DMS53 (cell line): ENCODE measurements at places on chromosomes 16 and 17.

DNA sequence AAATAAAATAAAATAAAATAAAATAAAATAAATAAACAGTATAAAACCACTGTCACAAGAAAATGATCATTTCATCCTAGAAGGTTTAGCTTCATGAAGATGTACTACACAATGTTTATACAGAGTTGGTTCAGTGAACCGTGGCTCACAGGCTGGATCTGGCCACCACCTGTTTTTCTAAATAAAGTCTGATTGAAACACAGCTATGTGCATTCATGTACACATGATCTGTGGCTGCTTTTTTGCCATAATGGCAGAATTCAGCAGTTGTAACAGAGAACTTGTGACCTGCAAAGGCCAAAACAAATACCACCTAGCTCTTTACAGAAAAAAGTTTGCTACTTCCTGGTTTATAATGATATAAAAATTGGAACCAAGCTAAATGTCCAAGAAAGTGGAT, 12.6 kb upstream of the RPRML start:
- peak; percentile 68 for DNase-seq

DNA sequence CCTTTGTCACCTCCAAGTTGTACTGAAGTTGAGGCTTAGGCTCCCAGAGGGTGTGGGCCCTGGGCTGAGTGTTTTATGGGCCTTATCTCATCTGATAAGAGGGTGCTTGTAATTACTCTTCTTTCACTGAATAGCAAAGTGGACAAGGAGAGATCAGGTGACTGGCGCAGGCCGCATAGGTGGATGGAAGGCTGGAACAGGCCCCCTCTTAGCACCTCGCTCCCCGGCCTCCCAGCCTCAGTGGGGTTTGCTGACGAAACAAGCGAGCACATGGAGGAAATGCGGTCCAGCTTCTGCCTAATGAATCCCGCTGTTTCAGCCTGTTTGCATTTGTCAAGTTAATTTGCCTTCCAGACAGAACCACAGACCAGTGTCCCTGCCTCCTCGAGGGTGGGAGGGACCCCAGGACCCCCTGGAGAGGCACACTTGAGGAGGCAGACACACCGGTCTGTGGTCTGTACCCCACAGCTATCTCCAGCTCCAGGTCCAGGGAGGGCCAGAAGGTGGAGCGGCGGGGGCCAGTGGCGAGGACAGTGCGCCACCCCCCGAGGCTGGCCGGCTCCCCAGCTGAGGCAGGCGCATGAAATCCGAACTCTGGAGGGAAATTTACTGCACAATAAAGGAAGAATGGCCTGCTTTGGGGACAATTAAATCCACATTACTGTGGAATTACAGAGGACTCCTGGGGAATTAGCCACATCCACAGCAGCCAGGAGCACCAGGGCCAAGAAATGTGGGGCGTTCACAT, 123.4 kb downstream of the NTN1 start:
- DNase-seq, result no peak

DNA sequence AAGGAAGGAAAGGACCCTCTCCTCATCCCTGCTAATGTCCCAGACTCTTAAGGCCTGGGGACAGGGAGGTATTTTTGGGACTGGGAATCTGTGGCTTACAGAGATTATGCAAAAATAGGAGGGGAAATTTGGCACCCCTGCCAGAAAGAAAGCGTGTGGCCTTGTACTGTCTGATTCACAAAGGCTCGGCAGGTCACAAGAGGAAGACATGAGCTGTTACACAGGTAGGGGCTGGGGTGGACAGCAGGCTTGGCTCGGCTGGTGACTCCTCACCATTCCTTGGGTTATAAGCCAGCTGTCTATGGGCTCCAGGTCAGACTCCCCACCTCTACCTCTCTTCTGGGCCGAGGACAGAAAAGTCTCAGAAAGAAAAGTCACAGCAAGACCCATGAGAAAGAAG, 20.7 kb upstream of the SREBF1 start:
- no peak for DNase-seq

DNA sequence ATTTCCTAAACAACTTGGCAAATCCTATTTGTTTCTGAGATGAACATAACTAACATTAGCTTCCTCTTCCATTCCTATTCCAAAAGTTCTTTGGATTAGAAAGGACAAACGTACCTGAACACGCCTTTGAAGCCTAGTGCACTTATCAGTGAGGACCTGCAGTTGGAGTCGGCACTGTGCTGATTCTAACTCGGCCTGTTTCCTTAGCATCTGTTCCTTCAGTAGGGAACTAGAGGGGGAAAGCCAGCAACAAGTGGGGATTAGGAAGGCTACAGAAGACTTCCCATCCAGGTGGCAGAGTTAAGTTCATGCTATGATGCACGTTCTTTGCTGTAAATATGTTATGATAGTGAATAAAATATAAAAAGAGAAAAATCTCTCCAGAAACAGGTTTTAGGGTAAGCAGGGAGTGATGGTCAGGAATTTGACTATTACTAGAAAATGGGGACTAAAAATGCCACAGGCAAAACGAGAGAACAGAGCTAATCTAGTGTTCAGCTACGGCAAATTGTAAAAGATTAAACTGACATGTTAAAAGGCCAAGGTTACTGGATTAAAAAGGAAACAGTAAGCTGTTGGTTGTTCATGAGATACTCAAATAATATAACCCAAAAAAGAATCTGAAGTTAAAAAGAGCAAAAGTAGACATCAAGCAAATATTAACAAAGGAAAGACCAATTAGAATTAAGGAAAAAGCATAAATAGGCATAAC, 28.8 kb downstream of the RFWD3 start:
- DNase-seq, result no peak

DNA sequence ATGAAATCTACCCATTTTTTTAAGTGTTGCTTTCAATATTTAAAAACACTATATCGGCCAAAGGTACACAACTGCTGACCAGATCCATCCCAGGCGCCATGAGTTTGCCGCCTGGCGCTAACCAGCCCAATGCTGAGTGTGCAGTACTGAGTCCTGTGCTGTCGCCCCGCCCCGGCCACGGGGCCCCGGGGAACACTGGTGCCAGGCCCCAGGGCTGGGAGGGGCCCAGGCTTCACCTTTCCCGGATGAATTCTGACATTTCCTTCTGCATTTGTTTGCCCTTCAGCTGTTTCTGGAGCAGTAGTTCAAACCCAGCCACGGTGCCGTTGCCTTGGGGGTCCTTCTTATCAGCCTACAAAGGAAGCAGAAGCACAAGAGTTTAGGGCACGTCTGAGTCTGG, 37.8 kb upstream of the RCVRN start:
- no peak for DNase-seq

DNA sequence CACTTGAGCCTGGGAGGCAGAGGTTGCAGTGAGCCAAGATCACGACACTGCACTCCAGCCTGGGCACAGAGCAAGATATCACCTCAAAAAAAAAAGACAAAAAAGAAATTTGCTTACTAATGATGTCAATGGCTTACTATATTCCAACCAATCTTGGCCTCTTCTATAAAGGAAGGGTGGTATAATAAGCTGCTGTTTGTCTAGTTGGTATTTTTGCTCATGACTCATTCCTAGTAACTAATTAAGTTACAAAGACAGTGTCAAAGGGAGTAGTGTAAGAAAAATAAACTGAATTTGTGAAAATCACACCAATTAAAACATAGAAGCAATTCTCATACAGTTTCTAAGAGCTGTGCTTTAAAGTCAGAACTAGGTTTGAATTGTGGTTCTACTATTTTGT, 82.5 kb downstream of the NLK start:
- DNase-seq, result peak; percentile 36

GRCh38 chr17:65037157-65037556, 19.4 kb downstream of the GNA13 start:
- no peak for DNase-seq

DNA sequence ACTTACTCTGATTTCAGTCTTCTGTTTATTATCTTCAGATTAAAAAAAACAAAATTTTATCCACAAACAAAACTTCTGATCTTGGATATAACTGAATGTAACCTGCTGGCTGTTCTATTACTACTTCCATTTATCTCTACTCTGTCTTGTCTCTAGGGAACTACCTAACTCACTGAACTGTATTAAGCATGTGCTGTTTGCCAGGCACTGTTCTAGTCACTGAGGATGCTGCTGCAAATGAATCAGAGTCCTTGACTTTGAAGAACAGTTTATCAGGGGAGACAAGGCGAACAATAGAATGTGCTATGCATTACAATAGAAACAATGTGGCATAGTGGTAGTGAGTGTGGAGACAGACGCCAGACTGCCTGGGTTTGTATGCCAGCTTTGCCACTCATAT, 2.3 kb upstream of the ANKRD40 start:
- no peak for DNase-seq

DNA sequence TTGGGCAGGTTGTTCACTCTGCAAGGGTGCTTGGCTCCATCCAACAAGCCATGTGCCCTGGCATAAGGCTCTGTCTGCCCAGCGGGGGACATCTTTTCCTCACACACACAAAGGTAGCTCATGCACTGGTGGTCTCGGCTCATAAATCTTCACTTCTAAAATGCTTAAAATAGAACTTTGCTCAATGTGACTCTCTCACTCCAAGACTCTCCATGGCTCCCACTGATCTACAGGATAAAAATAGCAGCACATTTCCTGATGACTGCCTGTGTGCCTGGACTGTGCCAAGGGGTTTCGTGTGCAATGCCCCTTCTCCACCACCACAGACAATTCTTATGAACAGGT, 15.1 kb upstream of the CIBAR2 start:
- DNase-seq, result no peak

DNA sequence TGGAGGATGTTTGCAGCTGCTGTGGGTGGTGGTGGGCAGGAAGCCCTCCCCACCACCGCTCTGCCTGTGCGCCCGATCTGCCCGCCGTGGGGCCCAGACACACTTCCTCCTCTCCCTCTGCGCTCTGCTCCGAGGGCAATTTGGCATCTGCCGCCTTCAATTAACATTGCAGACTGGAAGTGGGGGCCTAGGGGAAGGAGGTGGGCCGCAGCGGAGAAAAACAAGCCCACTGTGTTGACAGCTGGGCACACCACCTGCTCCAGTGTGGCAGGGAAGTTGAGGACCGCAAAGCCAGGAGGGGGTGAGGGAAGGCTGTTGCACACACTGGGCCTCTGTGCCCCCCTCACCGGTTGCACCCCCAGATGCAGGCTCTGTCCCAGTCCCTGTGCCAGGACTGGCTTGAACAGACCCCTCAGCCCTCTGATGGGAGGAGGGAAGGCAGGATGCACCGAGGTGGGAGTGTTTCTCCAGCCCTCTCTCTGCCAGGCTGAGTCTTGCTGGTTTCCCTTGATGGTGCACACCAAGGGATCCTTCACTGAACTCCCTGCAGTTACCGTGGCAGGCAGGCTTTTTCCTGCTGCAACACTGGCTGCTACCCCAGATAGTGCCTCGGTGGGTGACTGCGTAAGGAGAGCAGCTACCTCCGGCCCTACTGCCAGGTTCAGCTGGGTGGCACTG, 72.8 kb upstream of the MED9 start:
- DNase-seq, result peak; percentile 58

DNA sequence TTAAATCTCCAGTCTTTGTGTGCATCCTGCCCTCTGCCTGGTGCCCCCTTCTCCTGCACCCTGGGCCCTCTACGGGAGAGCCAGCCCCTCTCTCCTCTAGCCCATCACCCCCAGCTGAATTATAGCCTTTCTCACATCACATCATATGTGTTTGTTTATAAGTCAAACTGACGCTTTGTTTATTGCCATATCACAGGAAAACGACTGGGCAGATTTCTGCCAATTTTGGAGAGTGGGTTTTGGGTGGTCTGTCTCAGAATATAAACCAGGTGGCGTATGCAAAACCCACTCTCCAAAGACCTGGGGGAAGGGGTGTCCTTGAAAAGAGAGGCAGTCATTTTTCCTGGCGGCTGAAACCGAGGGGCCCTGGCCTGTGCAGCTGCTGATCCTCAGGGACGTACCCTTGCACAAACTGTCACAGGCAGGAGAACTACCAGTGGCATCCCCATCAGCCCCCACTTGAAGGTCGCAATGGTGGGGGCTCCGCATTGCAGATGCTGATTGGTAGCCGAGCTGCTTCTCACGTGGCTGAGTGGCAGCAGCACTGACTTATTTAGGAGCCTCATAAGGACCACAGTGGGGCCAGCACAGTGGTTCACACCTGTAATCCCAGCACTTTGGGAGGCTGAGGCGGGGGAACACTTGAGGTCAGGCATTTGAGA, 34.8 kb upstream of the CDC42EP4 start:
- DNase-seq, result no peak

DNA sequence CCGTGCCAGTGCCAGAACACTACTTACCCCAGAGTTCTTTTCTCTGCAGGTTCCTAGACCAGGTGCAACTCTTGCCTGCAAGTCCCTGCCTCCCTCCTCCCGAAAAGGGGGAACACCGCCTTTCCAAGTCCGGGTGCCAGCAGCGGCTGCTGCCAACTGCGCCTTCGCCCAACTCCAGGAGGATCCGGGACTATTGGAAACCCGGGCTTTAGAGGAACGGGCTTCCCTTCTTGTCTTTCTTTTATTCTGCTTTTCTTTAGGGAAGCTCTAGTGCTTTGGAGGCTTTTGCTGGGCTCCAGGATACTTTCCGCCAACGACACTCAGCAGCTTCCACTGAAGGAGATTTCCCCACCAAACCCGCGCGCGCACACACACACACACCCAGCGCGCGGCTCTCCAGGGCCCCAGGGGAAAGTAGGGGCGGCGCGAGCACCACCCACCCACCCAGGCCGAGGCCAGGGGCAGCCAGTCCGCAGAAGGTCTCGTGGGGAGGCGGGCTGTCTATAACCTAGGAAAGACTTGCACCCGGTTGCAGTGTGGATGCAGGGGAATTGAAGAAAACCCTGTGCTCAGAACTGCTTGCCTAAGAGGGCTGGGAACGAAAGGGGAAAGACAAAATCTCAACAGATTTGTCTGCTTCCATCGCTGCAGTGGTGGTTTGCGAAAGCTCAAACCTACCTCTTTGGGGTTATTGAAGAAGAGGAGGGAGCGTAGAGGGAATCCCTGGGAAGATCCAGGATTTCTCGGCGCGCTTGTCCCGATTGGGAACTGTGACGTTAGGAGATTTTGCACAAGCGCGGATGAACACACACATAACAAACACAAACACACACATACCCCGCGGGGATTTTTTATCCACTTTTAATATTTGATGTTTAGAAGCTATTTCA, 977 bp upstream of the CA10 start:
- DNase-seq, result peak; percentile 74

DNA sequence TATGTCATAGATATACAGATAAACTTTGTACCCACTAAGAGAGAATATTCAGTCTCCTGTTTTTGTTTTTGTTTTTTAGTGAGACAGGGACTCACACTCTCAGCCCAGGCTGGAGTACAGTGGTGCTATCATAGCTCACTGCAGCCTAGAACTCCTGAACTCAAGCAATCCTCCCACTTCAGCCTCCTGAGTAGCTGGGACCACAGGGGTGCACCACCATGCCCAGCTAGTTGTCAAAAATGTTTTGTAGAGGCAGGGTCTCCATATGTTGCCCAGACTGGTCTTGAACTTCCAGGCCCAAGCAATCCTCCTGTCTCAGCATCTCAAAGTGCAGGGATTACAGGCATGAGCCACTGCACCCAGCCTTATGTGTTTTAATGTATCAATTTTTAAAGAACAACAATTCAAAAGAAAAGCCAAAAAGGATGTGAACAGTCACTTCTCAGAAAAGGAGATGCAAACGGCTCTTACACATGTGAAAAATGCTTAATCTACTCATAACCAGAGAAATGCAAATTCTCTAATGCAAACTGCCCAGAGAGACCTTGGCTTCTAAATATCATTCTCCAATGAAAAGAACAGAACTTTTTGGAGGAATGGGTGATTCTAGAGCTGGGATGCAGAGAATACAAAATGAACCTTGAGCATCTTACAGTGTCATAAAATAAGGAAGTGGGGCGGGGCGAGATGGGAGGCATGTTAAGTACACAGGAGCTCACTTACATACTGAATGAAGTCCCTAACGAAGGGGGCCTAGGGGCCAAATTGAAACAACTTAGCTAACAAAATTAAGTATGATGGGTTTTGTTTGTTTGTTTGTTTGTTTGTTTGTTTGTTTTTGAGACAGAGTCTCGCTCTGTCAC, 7.3 kb upstream of the CMTM3 start:
- no peak for DNase-seq

GRCh38 chr17:70675070-70675590, 505.8 kb downstream of the KCNJ2 start:
- DNase-seq, result no peak
